HT-29 (cell line): ENCODE measurements at places on chromosomes 5 and 9. TPM values are rescaled to one million over a fixed set of nuclear protein-coding genes. Genes with fewer than 3 reads are reported as not detected.

DNA sequence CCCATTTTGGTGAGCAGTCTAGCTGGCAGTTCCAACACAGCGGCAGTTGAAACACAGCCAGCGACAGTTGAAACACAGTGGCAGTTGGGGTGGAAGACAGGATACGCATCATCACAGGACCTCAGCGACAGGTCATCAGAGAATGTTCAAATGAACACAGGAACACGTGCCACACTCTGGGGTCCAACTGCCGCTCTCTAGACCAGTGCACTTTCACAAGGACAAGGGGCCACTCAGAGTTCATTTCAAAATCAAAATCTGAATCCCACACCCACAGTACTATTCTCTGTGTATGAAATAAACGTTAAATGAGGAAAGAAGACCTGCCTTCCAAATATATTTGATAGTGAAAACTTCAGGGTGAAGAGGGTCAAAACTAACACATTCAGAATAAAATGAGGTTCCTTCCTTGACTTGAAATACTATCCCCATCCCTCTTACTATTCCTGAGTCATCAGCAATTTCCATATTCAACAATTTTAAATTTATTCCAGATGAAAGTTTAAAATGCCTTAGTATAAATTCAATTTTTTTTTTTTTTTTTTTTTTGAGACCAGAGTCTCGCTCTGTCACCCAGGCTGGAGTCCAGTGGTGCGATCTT is 53.0 kb upstream of the SIMC1 start:
- no peak for DNase-seq

CSF2 gene
- 1.8 and 3.4 TPM in 2 replicates for total RNA-seq

GRCh38 chr5:128587275-128587674 is 49.2 kb upstream of the FBN2 start:
- no peak for DNase-seq

ARHGEF37 gene
- 0.10 and 0.15 TPM in 2 replicates for total RNA-seq
